Sigmoid colon (tissue), 7 donors: ENCODE measurements at places on chromosomes 3 and 15.

GRCh38 chr3:48960841-48961413 lies 29.1 kb upstream of the P4HTM start:
- DNase-seq, result no peak

DNA sequence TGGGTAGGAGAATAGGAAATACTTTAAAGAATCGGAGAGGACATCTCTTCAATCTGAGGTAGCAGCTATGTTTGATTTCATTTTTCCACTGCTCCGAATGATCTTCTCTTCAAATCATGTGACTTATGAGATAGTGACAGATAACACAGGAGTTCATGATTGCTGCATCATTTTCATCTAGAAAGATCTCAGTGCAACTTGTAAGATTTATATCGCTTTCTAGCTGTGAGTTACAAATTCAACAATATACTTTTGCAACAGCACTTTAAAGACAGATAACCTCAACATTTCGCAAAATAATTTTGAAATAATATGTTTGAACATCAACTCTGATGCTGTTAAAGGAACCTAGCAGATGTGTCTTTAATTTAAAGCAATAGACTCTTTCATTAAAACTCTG lies 99.9 kb upstream of the CCDC80 start:
- DNase-seq, result no peak

GRCh38 chr3:45100981-45101407 lies 45.2 kb downstream of the CDCP1 start:
- no peak for DNase-seq

- peak; percentile 38 for DNase-seq
Measured at GRCh38 chr3:184178521-184179138, 4.0 kb downstream of the AP2M1 start.

DNA sequence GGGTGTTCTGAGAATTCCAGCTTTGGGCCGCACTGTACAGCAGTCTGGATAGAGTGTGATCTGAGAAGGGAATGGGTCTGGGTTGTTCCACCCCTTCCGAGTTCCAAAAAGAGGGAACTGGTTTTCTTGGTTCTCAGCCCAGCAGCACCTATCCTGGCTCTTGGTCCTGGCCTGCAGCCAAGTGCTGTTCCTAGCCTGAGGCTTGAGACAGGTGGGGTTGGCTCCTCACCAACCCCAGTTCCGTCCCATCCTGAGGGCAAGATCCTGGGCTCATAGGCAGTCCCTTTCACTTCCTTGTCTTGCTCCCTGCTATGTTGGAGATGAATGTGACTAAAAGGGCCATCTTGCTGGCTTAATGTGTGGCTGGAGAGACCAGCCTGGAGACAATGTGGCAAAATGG lies 15.2 kb downstream of the IVD start:
- no peak for DNase-seq

DNA sequence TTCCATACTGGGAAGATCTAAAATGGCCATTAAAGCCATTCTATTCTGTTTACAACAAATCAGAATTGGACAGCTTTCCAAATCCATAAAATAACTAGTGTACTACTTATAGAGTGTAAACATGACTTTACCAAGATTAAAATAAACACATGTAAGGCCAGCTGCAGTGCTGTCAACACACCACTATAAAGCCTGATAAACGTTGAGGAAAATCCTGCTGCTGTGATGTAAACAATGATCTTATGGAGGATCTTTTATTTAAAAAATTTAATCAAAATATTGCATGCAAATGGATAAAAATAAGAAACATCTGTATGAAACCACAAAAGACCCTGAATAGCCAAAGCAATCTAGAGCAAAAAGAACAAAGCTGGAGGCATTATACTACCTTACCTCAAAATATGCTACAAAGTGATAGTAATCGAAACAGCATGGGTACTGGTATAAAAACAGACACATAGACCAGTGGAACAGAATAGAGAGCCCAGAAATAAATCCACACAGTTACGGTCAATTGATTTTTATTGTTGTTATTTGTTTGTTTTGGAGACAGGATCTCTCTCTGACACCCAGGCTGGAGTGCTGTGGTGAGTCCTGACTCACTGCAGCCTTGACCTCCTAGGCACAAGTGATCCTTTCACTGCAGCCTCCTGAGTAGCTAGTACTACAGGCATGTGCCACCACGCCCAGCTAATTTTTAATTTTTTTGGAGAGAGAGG lies 428.8 kb upstream of the C2CD4B start:
- no peak for DNase-seq

DNA sequence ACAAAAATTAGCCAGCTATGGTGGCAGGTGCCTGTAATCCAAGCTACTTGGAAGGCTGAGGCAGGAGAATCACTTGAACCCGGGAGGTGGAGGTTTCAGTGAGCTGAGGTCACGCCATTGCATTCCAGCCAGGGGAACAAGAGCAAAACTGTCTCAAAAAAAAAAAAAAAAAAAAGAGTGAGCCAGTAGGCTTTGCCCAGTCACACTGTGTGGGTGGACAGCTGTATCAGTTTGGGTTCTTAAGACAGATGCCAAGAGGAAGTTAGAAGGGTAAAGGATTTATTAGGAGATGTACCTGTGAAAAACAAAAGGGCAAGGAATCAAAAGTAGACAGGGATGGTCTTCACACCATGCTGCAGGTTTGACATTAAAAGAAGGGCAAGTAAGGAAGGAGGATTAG lies 86.1 kb upstream of the CGNL1 start:
- DNase-seq, result no peak

DNA sequence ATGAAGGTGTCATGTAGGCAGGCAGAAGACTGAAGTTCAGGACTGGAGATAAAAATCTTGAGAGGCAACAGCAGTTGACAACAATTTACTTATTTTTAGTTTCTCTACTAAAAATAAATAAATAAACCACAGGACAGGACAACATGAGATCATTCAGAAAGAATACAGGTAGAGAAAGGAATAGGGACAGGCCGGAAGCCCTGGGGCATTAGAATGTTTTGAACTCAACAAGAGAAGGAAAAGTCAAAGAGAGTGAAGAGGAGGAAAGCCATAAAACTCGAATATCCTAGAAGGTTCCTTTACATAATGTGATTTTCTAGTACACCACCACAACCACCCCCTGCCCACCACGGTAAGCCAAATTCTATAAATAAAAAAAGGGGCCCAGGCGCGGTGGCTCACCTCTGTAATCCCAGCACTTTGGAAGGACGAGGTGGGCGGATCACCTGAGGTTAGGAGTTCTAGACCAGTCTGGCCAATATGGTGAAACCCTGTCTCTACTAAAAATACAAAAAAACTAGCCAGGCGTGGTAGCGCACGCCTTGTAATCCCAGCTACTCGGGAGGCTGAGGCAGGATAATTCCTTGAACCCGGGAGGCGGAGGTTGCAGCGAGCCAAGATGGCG lies 4.7 kb downstream of the PIK3CB start:
- DNase-seq, result no peak

- no peak for DNase-seq
Measured at GRCh38 chr15:86054338-86054737, 25.3 kb upstream of the AGBL1 start.

DNA sequence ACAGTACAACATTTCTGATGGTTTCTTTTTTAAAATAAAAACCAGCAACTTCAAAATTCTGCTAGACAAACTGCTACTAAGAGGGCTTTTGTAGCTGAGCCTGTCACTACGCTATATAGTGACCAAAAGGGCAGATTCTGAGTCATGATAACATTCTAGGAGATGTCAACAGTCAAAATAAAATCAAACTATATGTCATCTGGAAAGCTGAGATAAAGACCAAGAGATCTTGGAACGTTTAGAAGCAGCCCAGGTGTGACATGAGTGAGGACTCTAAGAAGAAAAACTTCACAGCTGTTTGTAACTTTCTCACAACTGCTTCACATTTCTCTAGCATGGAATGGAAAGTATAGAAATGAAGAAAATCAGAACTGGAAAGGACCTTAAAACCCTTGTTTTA lies 84.6 kb downstream of the FILIP1L start:
- no peak for DNase-seq

GRCh38 chr3:98243843-98244242 lies 20.2 kb upstream of the OR5H6 start:
- DNase-seq, result no peak

GRCh38 chr15:31178705-31179104 lies 77.2 kb upstream of the TRPM1 start:
- DNase-seq, result no peak

DNA sequence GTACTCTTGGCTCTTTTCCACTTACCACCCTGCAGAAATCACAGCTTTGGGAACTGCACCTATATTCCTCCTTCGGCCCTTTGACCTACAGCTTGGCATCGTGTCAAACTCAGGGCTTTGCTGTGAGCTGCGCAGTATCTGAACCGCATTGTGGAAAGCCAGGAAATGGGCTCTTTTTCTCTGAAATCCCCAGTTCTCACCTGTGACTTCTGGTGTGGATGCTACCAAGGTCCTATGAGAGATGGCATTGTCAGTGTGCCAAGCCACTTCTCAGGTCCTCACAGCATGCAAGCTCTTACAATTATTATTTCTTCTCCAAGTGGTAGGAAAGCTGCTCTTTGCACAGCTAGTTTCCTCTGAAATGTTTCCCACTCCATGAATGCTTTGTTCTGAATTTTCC lies 450.6 kb upstream of the TBL1XR1 start:
- DNase-seq, result no peak

GRCh38 chr3:54733106-54734006 lies 194.5 kb downstream of the LRTM1 start:
- no peak for DNase-seq

- no peak for DNase-seq
Measured at GRCh38 chr15:37794947-37795346, 139.5 kb upstream of the TMCO5A start.

DNA sequence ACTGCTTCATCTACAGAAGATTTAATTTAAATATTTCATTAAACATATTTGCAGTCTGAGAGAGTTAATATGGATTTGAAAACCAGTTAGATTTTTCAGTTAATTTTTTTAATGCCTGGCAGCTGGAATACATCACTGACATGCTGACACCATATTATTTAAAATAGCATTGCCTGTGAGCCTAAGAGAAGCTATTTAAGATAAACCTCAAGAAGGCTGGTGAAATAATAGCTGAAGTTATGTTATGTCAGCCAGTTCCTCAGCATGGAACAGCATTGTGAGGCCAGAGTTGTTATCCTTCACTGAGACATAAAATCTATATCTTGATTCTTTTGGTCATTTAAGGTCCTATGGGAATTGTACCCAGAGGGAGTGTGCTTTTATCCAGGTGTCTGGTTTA lies 705.2 kb downstream of the NAALADL2 start:
- no peak for DNase-seq

DNA sequence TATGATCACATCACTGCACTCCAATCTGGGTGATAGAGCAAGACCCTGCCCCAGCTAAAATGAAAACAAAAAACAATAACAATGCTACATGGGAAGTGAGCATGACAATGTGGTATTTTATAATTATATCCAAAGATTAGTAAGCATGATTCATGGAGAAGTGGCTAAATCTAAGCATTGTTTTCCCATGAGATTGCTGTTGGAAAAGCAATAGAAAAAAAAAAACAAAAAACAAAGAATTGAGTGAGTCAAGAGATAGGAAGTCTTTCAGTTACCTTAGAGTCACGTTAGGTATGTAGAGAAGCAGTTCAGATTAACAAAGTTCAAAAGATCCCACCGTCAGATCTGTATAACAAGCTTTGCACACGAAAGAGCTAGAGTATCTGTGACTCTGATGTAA lies 210.3 kb upstream of the CNTN6 start:
- DNase-seq, result no peak
